Epithelial cell of proximal tubule (primary cell): ENCODE measurements at places on chromosomes 6 and 20. TPM values are rescaled to one million over a fixed set of nuclear protein-coding genes. Genes with fewer than 3 reads are reported as not detected.

The CENPQ gene
- total RNA-seq: 13.1 and 14.0 TPM in 2 replicates

The HLA-C gene
- total RNA-seq: 174 and 314 TPM in 2 replicates

The FOXQ1 gene
- total RNA-seq: 2.0 and 2.1 TPM in 2 replicates

- no peak for DNase-seq
Measured at GRCh38 chr6:37850728-37851285, 31.3 kb downstream of the ZFAND3 start.

GRCh38 chr20:58069796-58070663 lies 158.4 kb downstream of the ANKRD60 start:
- no peak for DNase-seq

GRCh38 chr20:45191926-45192325 lies 14.9 kb upstream of the SEMG1 start:
- no peak for DNase-seq

DNA sequence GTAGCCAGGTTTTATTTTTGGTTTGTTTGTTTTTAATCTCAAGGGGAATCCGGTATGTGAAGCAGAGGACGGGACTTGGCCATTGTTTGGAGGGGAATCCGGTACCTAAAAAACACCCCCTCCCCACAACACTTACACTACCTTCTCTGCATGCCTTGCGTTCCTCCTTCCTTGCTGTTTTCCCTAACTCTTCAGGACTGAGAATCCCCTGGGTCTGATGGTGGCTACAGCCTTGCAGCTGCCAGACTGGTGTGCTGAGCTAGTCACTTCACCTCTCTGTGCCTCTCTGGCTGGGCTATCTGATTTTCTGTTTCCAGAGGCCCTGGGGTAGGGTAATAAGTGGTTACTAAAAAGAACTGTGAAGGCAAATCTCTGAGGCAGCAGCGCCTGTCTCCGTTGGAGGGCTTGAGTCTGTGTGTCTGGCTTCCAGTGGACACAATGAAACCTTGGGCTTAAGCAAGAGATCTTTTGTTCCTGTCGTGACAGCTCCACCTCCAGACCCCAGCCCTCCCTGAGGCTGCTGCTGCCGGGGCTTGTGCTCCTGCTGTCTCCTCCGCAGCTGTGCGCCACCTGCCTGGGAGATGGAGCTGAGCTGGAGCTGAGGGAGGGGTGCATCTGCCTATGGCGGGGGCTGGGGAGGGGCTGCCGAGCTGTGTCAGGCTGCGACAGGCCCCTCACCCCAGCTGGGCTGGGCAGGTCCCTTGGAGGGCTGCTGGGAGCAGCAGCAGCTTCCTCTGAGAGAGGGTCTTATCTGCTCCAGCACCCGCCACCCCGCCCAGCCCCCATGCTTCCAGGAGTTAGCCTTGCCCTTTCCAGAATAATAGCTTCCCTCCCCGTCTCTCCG lies 65.8 kb upstream of the CCDC167 start:
- DNase-seq: no peak

GRCh38 chr6:25270559-25270958 lies 8.6 kb upstream of the CARMIL1 start:
- DNase-seq: no peak

DNA sequence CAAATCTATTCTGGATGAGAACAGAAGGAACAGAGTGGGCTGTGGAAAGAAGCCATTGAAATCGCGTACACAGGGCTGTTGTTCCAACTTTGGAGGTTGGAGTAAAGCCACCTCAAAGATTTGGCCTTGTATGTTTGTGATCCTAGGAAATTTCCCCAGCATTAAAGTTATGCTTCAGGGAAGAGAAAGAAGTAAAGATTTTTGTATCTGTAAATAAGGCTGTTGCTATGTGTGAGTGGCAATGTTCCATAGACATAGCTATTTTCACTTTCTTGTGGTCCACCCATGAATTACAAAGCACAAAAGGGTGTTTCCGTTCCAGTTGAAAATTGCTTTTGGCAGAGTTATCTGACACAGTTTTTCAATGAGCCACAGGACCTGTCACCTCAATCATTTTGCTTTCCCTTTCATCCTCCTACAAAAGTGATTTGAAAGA lies 321.3 kb downstream of the TFAP2B start:
- no peak for DNase-seq

DNA sequence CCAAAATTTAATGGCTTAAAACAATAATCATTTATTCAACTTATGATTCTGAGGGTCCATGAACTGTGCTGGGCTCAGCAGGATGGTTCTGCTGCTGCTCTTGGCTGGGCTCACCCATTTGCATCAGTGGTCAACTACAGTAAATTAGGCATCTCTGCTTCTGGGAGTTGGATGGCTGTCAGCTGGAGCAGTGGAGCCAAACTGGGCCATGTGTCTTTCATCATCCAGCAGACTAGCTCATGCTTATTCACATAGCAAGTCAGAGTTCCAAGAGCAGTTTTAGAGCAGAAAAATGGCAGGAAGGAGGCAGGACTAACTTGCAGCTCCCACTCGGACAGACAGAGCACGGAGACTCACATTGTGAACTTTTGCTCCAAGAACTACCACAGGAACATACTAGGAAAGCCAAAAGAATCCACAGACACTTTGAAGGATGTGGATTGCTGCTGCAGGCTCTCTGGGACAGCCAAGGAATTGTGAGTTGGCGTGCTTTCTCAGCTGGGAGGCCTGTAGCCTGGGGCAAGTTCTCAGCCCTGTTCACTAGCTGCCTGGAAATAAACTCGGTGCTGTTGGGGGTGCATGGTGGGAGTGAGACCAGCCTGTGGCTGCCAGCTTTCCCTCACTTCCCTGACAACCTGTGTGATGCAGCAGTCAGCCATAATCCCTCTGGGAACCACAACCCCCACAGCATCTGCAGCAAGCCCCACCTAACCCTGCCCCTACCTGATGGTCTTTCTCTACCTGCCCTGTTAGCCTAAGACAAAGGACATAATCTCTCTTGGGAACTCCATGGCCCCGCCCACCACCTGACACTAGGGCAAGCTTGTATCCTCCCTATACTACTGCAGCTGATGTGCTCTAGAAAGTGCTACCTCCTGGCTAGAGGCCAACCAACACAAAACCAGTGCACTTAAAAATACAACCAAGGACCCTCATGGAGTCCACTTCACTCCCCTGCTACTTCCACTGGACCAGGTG lies 129.0 kb downstream of the JPH2 start:
- no peak for DNase-seq

- no peak for DNase-seq
Measured at GRCh38 chr6:47118611-47119010, 76.5 kb upstream of the ADGRF1 start.

- DNase-seq: peak; percentile 64
Measured at GRCh38 chr20:12925210-12925755, 83.5 kb upstream of the SPTLC3 start.
